ENCODE measurements at places on chromosomes 6 and 20.
A peak's percentile ranks its signal among the peaks of the same experiment; 100 is the strongest.

- DNase-seq = no peak
Measured at GRCh38 chr20:34350095-34350494, 13.0 kb upstream of the ITCH start.

GRCh38 chr6:108159981-108160380 lies 5.8 kb upstream of the NR2E1 start:
- DNase-seq = no peak

- no peak for DNase-seq
Measured at GRCh38 chr6:30743099-30744053, 889 bp upstream of the FLOT1 start.

DNA sequence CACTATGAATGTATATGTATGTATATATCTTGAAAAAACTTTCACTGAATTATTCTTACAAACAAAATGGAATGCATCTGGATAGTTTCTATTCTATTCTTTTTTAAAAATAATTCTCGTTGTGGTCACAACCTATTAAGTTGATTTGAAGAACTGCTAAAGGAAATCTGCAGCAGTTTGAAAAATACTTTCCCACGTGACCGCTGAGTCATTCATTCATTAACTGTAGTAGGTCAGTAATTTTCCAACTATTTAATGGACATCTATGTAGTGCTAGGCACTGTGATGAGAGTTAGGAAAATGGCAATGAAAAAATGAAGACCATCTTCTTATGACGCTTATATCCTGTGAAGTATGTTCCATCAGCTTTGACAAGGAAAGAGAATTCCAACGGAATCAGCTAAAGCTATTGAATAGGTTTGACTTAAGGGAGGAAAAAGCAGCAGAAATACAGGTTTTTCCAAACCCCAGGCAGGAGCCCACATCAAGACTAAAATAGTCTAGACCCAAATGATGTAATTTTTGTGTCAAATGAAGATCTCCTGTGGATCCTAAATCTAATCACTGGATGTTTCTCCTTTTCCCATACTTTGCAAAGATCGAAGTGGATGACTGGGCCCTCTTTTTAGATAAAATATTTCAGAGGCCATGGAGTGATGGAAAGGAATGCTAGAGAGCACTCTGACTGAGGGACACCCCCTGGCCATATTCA lies 4.1 kb upstream of the EFHC1 start:
- DNase-seq = peak; percentile 31

- no peak for DNase-seq
Measured at GRCh38 chr20:23167431-23167830, 81.3 kb upstream of the CD93 start.

GRCh38 chr20:51591871-51592270 lies 49.4 kb upstream of the NFATC2 start:
- no peak for DNase-seq

GRCh38 chr6:133408543-133408942 lies 167.4 kb downstream of the EYA4 start:
- DNase-seq = peak; percentile 64

- DNase-seq = no peak
Measured at GRCh38 chr20:19254956-19255355, 42.5 kb downstream of the SLC24A3 start.

- no peak for DNase-seq
Measured at GRCh38 chr20:63095718-63096654, 89.2 kb upstream of the BHLHE23 start.

DNA sequence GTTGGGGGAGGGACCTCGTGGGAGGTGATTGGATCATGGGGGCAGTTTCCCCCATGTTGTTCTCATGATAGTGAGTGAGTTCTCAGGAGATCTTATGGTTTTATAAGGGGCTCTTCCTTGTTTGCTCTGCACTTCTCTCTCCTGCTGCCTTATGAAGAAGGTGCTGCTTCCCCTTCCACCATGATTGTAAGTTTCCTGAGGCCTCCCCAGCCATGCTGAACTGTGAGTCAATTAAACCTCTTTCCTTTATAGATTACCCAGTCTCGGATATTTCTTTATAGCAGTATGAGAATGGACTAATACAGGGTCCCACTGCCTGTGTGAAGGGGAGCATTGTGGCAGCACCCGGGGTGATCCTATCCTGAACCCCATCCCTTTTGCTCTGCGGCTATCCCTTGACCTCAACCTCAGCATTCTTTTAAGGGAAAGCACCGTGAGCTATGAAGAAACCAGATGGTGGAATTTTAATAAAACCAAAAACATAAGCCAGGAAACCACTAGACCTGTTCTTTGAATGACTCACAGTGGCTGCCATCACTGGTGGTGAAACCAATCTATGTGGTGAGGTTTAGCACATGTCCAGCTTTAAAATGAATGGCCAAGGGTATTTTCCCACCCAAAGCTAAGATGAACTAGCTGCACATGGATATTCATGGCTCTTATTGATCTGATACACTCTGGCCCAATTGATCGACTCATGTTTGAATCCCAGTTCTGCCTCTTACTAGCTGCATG lies 62.2 kb downstream of the ZDHHC14 start:
- DNase-seq = peak; percentile 85

- no peak for DNase-seq
Measured at GRCh38 chr20:42531508-42531961, 658.2 kb downstream of the PTPRT start.

DNA sequence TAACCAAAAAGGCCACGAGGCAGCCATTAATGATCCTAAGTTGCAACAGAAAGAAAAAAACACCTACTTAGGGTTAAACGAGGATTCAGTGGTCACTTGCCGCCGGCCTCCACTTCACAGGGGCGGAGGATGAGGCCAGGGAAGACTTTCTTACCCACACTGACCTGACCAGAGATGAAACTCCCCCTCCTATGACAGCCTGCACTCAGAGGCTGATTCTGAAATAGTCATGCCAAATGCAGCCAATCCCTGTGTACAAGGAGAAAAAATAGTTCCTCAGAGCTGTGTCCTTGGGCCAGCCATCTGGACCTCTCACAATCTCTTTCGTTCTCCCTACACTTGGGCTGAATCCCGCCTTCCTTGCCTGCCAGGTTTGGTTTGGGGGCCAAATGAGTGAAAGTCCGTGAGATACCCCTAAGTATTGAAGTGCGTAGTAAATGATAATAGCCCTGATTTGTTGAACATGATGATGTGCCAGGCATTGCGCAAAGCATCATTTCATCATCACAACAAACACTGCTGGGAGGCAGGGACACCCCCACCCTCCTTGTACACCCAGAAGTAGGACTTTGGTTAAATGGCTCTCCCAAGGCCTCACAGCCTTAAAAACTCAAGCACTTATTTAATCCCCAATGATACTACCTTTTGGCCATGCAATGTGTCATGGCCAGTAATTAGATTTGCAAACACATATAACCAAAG lies 3.2 kb upstream of the IRF4 start:
- no peak for DNase-seq

DNA sequence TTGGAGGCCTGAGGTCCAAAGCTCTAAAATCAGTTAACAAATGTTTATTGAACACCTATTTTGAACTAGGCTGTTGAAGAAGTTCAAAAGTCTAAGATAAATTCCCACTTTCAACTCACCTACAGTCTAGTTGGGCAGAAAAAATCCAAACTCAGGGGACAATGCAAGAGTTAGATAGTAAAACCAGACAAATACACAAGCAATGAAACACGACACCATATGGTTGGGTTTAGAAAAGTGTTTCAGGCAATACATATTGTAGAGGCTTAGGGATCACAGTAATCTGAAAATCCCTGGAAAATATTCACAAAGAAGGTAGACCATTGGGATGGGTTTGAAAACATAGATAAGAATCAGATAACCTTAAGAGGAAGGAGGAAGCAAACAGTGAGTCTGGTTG lies 1.3 kb upstream of the CARMIL1 start:
- DNase-seq = no peak

- no peak for DNase-seq
Measured at GRCh38 chr6:10587656-10588406, 66.7 kb downstream of the GCNT2 start.

- no peak for DNase-seq
Measured at GRCh38 chr6:31689249-31690110, 8.6 kb upstream of the LY6G5C start.

GRCh38 chr20:41256516-41256915 lies 61.0 kb downstream of the ZHX3 start:
- no peak for DNase-seq

GRCh38 chr6:113758214-113758613 lies 98.9 kb upstream of the MARCKS start:
- no peak for DNase-seq

DNA sequence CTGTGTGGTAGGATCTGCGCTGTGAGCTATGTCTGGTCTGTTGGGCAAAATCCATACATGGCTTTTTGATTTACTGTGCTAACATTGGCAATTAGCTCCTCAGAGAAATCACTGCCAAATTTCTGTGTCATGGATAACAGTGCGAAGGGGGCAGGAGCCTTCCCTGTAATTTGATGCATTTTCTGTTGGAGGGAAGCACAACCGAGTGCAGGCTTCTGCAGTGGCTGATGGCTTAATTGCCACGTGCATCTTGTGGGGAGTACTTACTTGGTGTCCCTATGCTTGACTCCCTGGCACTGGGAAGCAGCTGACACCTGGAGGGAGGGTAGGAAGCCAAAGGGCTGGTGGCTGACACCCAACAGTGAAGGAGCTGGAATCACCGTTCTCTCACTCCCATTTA lies 99.3 kb upstream of the PROKR2 start:
- no peak for DNase-seq

GRCh38 chr6:49744259-49744658 lies at the start of gene CRISP3:
TSS of gene CRISP3 (minus strand) at chr6:49744388. CDS start at chr6:49744367, 21 bp downstream.
- no peak for DNase-seq

- DNase-seq = no peak
Measured at GRCh38 chr6:2914318-2914660, 11.2 kb upstream of the SERPINB9 start.

GRCh38 chr6:143718472-143718871 lies 40.7 kb downstream of the PHACTR2 start:
- DNase-seq = no peak

- no peak for DNase-seq
Measured at GRCh38 chr6:95469511-95469910, 107.8 kb upstream of the MANEA start.

GRCh38 chr6:135346747-135347146 lies 150.8 kb downstream of the AHI1 start:
- DNase-seq = no peak

- peak; percentile 18 for DNase-seq
Measured at GRCh38 chr6:73516514-73517489, 4.0 kb downstream of the EEF1A1 start.

DNA sequence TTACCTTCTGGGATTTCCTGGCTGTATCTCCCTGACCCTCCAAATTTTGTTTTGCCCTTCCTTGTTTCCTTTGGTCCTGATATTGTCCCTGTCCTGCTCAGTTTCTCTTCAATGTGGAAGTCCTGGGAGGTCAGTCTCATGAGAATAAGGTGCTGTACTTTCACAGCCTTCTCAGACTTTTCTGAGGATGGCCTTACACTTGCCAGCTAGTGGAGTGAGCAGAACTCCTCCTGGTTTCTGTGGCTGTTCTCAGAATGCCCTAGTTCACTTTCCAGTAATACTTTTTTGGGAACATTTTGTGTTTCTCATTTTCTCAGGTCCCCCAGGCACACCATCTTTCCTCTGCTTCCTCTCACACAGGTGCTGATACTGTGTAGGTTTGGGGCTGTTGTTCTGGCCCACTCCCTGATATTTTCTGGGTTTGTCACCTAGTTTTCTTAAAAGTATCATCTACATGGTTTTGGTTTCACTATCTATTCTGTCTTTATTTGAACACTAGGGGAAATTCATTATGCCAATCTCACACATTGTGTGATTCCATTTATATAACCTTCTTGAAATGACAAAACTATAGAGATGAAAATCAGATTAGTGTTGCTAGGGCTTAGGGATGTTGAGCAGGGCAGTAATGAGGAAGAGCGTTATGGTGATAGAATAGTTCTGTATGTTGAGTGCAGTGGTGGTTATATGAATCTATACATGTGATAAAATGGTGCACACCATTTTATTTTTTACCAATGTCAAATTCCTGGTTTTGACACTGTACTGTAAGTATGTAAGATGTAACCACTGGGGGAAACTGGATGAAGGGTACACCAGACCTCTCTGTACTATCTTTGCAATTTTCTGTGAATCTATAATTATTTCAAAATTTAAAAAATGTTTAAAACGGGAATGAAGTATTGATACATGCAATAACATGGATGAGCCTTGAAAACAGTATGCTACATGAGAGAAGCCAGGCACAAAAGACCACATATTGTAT lies 27.2 kb upstream of the BRPF3 start:
- no peak for DNase-seq

DNA sequence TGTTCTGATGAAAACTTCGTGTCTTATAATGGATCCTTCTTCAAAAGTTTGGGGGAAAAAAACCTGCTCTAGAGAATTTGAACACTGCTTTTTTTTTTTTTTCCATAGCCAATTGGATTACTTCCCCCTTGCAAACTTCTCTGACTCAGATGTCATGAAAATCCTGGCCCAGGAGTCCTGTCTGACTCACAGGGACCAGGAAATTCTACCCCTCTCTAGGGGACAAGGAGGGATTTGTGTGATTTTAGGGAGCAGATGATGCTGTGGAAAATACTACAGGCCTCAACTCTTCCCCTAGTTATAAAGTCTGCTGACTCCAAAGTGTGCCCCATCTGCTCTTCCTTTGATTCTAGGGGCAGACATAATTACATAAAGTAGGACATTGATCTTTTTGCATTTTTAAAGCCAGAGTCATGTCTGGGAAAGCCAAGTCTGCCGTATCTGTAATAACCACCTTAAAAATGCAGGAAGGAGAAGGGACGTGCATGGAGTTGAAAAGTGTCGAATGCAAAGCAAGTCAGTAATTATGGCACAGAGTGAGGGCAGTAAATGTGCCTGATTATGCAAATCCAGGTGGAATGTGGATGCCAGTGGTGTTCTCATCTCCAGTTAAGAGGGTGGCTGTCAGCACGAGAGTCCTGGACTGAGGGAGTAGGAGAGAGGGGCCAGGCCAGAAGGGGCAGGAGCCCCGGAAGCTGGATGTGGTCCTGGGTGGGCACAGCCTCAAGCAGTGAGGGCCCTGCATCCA lies 144.3 kb upstream of the SULF2 start:
- no peak for DNase-seq

GRCh38 chr6:53795702-53796450 lies 1.1 kb downstream of the LRRC1 start:
- no peak for DNase-seq

DNA sequence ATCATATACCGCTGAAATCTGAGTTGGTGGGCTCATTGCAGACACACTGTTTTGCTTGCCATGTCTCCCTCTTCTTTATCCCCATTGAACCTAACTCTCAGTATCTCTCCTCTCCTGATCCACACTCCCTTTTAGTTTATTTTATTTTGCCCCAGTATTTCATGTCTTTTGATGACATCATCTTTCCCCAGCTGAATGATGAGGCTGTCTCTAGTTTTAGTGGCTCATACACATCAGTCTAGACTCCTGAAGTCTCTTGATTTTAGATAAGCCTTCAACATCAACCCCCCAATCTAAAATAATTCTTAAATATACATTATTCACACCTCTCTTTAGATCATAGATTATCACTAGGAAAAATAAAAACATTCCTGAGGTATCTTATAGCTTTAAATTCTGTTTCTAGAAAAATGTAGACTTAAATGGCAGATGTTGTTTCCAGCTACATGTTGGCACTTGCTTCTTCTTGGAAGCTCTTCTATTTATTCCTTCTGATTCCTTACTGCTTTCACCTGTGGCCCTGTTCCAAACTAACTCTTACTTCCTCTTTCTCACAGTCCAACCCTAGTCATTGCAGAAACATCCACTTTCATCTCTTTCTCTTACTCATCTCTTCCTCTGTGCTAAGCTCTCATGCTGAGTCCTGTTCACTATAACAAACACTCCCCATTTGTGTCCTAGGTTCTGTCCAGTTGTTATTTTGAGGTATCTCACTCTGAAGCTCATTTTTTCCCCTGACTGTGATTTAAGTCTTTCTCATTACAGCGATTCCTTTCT lies 191.9 kb upstream of the SLC35B3 start:
- DNase-seq = no peak

- DNase-seq = peak; percentile 38
Measured at GRCh38 chr6:9646342-9647070, 768.4 kb downstream of the TFAP2A start.

Measured in HCEC 1CT (cell line).